ENCODE measurements at places on chromosomes 1 and 21. TPM values are rescaled to one million over a fixed set of nuclear protein-coding genes. Genes with fewer than 3 reads are reported as not detected.
A peak's percentile ranks its signal among the peaks of the same experiment; 100 is the strongest.

Gene NUDT17
- 3.3 TPM for total RNA-seq

Gene PLA2G2C
- not detected for total RNA-seq

Gene EVA1C
- not detected for total RNA-seq

Gene LCE1E
- total RNA-seq = not detected

DNA sequence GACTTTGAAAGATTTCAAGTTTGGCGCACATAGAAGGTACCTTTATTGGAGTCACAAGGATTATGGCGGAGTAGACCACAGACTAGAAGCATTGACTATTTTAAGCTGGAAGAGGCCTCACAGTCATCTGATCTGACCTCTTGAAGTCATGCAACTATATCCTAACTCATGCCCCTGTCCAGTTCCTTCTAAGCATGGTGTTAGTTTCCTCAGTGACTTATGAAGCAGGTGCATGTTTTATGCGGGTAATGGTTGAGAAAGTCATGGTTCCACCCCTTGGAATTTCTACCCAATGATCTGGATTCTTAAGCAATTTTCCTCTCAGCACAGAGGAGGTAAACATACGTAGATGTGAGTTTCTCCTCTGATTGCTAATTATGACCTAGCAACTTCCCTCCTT lies 11.7 kb downstream of the OLFML3 start:
- DNase-seq = no peak

DNA sequence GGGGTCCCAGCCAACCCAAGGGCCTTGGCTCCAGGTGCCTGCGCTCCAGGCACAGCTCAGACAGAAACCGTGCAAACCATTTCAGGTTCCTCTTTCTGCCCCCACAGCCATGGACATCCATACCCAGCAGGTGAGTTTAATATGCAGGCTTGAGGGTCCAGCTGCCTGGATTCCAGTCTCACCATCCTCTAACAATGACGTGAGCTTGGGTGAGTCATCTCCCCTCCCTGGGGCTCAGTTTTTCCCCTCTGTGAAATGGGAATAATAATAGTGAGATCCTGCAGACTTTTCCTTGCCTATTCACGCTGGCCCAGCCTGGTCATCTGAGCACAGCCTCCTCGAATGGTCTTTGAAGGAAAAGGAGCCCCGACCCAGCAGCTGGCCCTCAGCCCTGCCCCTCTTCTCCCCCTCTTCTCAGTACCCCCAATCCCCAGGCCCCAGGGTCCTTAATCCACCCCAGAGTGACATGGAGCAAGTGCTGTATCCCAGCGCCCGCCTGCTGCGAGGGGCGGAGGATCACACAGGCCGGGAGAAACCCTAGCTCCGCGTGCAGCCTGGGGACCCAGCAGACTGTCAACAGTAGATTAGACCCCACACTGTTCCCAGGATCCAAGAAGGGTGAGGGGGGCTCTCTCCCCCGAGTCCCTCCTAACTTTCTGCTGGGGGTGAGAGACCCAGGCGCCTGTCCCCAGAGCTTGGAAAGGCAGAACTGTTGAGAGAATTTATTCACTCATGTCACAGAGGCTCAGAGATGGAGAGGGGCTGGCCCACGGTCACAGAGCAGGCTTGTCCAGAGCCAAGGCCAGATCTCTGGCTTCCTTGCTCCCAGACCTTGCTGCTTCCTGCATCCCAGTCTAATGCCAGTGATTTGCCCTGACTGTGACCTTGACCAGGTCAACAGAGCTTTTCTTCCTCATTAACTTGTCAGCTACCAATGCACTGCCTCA lies 49.2 kb downstream of the TAS1R2 start:
- DNase-seq = no peak

- DNase-seq = peak; percentile 44
Observed at GRCh38 chr1:108053270-108054013, 88.5 kb upstream of the VAV3 start.

- no peak for DNase-seq
Observed at GRCh38 chr1:202214089-202214843, 20.7 kb downstream of the LGR6 start.

- DNase-seq = no peak
Observed at GRCh38 chr1:39322431-39322830, 117.9 kb downstream of the MACF1 start.

DNA sequence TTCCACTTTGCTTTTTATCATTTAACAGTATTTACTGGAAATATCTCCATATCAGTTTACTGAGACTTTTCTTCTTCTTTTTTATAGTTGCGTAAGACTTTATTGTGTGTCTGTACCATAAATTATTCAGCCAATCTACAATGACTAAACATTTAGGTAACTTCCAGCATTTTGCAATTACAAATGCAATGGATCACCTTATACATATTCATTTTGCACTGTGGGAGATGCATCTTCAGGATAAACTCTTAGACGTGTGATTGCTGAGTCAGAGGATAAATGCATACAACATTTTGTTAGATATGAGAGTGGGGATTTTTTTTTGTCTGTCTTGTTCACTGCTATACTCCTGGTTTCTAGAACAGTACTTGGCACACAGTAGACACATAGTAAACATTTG lies 95.7 kb upstream of the GCLM start:
- DNase-seq = peak; percentile 74

GRCh38 chr1:236835491-236835890 lies 40.4 kb downstream of the MTR start:
- no peak for DNase-seq

GRCh38 chr1:97802011-97802410 lies 118.8 kb downstream of the DPYD start:
- no peak for DNase-seq

- DNase-seq = no peak
Observed at GRCh38 chr1:3638676-3639075, 11.2 kb downstream of the WRAP73 start.

DNA sequence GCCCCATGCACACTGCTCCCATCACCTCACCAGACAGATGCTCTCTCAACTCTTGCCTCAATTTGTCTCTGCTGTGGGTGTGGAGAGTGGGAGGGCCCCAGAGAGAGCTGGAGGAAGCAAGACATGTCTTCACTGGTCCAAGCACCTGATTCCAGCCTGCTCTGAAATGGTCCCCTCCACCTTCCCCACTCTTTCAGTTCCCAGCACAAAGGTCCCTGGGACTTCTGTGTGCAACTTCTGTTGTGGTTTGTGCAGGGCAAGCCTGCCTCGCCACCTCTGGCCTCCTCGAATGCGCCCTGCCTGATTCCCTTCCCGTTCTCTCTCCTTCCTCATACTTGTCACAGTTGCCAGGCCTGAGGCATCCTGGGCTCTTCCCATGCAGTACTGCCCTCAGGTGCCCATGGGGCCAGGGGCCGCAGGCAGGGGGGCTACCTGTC lies 119.3 kb downstream of the SYT2 start:
- DNase-seq = no peak

- no peak for DNase-seq
Observed at GRCh38 chr21:46049890-46050667, 47.8 kb upstream of the COL6A2 start.
